ENCODE measurements at places on chromosomes 1 and 21.
A peak's percentile ranks its signal among the peaks of the same experiment; 100 is the strongest.

- no peak for DNase-seq
Observed at GRCh38 chr1:242629396-242629795, 104.9 kb upstream of the PLD5 start.

DNA sequence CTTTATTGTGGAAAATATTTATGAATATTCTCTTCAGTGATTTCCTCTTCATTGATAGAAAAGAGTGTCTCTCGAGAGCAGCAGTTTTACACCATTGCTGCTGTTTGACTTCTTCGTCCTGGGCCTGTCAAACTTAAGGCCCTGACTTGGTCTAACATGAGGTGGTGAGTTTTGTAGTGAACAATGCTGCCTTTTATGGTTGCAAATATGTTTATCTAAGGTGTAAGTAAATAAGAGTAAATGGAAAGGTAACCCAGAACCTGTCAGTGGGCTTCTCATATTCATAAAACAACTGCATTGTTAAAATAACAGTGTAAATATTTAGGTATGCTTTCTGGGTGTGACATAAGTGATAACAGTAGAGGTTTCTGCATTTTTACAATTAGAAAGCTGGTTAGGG, 62.8 kb upstream of the SCCPDH start:
- DNase-seq = no peak

DNA sequence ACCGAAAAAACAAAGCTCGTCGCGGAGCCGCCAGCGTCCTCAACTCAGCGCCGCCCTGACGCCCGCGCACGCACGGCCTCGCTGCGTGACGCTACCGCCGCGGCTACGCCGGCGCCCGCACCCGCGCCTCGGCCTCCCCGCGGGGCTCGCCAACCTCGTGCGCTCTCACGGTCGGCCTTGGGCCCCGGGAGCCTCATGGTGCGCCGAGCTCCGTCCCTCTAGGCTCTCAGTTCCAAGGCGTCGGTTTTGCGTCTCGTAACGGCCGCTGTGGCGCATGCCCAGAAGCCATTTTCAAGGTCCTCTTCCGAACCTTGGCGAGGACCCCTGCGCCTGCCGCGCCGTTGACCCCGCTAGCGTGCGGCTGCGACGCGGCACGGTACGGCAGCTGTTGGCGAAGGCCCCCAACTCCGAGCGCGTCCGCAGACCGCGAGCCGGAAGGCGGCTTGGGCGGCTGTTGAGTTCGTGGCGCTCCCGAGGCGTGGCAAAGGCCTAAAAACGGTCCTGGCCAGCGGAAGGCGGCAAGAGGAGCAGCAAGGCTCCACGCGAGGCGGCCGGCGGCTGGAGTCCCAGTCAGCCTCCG, at the start of gene HENMT1:
TSS of gene HENMT1 (minus strand) at position 64 of the 580 bp plus-strand sequence. CDS start 1,209 bp downstream, outside the sequence.
- peak; percentile 40 for DNase-seq

- DNase-seq = no peak
Observed at GRCh38 chr1:156281693-156282478, 739 bp downstream of the SMG5 start.
